Urothelium cell line (cell line): ENCODE measurements at places on chromosomes 2 and 18.

- DNase-seq = no peak
Observed at GRCh38 chr2:177772529-177772928, 300.0 kb downstream of the PDE11A start.

- no peak for DNase-seq
Observed at GRCh38 chr18:54209471-54210180, 14.8 kb downstream of the MBD2 start.

GRCh38 chr2:101751276-101751815 is 53.8 kb downstream of the MAP4K4 start:
- no peak for DNase-seq

DNA sequence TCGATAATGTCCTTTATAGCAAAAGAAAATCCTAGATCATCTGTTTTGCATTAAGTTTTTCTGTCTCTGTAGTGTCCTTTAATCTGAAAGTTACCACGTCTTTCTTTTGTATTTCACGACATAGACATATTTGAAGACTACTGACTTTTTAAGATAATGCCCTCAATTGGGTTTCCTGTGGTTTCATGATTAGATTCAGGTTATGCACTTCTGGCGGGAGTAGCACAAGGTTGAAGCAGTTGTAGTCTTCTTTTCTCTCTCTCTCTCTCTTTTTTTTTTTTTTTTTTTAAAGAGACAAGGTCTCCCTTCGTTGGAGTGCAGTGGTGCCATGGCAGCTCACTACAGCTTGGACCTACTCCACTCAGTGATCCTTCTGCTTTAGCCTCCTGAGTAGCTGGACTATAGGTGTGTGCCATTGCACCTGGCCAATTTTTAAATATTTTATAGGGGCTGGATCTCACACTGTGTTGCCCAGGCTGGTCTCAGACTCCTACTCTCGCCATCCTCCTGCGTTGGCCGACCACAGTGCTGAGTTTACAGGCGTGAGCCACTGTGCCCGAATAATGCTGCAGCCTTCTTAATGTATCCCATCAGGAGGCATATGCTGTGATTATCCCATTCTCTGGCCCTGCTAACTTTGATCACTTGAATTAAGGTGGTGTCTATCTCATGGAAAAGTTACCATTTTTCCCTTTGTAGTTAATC is 3.9 kb downstream of the INPP4A start:
- DNase-seq = no peak

DNA sequence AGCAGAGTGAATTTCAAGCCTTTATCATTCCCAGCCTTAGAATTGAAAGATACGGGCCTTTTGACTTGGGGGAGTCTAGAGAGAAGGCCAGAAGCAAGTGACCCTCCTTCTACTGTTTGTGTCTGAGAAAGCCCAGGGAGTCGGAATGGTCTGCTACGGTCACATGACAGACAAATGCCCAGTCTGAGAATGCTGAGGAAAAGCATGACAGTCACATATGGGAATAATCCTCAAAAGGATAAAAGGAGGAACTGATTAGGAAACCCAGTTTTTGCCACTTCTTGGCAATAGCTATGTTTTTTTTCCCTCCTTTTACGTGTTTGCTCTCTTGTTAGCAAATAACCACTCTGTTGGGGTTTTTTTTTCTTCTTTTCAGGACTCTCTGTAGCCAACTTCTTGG is 38.1 kb upstream of the HNRNPA3 start:
- DNase-seq = no peak

DNA sequence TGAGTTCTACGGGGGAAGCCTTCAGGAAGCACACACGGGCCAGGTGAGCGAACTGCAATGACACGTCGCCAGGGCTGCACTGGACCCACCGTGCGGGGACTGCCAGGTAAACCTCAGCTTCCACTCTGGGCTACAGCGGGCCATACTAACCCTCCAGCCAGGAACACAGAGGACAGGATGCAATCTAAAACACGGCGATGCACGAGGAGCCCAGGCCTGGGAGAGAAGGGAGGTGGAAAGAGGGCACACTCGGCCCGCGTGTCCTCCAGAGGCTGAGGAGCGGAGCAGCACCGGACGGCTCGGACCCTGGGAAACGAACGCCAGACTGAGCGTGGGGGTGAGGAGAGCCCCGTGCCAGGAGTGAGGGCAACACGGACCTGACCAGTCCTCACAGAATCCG is 69.3 kb downstream of the HDAC4 start:
- no peak for DNase-seq

DNA sequence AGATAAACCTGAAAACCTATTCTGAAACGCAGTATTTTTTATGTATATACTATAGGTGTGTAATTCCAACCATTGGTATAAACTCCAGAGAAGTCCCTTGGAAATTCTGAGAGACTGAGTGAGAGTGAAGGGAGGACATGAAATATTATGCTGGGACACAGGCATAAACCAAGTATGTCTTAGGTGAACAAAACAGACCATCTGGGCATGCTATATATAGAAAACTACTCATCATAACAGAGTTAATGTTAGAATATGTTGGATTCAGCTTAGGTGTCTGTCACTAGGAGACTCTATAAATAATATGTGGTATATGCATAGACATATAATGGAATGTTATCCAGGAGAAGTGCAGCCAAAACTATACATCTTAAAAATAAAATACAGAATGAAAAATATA is 282.6 kb downstream of the LRP1B start:
- no peak for DNase-seq

GRCh38 chr18:68215931-68216330 is 499.0 kb downstream of the TMX3 start:
- DNase-seq = peak; percentile 2

- DNase-seq = peak; percentile 8
Observed at GRCh38 chr2:188512456-188512855, 220.8 kb downstream of the GULP1 start.

DNA sequence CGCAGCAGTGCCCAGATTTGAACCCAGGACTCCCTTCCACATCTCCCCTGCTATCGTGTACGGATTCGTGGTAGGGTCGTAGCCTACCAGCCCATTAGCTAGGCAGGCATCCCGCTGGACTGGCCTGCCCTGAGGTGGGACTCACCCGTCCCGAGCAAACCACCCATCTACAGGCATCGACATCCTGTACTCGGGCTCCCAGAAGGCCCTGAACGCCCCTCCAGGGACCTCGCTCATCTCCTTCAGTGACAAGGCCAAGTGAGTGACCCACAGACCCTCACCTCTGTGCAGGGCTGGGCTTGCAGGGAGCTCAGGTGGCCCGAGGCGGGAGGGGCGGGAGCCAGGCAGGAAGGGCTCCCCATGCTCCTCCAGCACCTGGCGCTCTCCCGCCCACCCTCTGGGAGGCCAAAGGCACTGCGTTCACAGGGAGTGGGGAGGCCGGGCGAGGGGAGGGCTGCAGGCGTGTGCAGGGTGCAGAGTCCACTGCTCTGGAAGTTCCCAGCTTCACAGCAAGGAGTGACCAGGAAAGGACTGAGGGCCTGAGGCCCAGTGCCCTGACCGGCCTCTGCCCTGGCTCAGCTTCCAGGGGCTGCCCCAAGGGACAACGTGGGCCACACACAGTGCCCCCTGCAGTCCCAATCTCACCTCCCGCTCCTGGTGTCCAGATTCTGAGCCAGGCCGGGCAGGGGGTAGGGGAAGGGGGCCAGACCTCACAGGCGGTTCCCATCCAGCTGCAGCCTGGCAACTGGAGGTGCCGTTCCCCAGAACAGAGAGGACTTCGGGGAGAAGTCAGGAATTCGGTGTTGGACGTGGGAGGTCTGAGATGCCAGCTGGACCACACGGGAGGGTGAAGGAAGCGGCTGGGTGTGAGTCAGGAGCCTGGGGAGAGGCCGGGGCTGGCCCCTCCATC is 5.4 kb downstream of the AGXT start:
- no peak for DNase-seq
